Cortex of kidney (tissue), 1 donor: ENCODE measurements at places on chromosomes 3 and 15.

DNA sequence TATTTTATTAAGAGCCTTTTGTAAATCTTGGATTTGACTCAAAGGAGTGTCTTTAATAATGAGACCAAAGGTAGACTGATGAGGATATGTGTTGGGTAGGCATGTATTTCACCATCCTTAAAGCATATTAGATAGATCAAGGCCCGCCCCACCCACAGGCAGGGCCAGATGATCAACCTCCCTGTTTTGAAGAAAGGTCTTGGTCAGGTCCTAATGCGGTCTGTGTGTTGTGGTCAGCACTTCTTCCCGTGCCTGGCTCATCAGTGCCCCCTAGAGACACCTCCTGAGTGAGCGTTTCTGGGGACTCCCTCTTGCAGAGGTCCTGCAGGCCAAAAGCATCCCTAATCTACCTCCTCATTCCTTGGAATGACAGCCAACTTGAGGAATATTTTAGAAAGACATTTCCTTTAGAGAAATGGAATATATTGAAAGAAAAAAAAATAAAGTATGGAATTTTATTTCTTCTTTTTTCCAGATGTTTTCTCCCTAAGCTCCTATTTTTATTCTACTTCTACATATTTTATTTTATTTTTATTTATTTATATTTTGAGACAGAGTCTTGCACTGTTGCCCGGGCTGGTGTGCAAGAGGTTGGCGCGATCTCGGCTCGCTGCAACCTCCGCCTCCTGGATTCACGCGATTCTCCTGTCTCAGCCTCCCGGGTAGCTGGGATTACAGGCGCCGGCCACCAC, 6.0 kb downstream of the TM4SF4 start:
- no peak for DNase-seq

DNA sequence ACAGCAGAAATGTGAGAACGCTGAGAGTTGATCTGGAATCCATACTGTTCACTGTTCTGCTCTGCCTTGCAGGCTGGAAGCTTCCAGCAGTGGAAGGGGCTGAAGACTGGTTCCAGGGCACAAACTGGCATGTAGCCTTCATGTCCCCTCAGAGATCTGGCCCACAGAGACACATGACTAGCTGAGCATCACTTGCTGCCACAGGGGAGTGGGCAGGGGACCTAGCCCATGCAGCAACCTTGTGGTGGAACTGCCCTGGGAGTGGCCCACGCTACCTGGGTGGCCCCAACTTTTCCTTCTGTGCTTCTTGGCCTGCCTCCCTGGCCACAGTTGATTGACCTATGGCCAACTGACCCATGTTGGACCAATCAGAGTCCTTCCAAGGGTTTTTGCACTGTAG, 98.1 kb downstream of the TPRA1 start:
- DNase-seq: no peak

- DNase-seq: no peak
Measured at GRCh38 chr15:36499412-36500389, 79.7 kb upstream of the CDIN1 start.

GRCh38 chr3:191523148-191523547, 62.2 kb downstream of the PYDC2 start:
- DNase-seq: no peak

- DNase-seq: no peak
Measured at GRCh38 chr3:192212979-192213378, 514.4 kb downstream of the FGF12 start.

DNA sequence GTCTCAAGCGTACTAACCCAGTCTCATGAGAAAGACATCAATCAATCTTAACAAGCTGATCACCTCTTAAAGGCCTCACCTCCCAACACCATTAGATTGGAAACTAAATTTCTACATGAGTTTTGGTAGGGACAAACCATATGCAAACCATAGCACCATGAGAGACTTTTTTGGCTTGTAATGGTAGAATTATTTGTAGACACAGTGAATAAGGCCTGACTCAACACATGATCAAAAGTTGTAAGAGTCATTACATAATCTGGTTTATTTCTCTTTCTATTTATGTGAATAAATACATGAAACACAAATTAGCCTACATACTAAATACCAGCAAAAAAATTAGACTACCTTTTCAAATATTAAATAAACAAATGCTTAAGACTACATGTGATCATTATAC, 183.3 kb upstream of the EPHA6 start:
- DNase-seq: no peak

GRCh38 chr15:85759376-85759775, 35.3 kb downstream of the KLHL25 start:
- no peak for DNase-seq

GRCh38 chr3:184409331-184409926, 29.6 kb downstream of the CHRD start:
- DNase-seq: no peak

DNA sequence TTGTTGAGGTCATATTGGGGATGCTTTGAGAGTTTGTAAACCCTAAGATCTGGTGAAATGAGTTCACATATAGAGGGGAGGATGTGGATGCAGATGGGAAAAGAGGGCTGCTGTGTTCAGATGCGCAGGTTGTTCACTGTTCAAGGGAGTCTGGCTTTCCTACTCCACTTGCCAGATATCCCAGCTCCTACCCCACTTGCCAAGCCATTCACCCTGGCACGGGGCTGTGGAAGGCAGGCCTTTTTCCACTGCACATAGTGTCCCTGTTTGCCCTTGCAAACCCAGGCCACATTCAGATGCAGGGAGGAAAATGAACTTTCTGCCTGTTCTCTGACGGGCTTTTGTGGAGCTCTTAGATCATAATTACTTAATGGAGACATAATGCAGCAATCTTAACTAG, 29.0 kb downstream of the CRABP1 start:
- no peak for DNase-seq

DNA sequence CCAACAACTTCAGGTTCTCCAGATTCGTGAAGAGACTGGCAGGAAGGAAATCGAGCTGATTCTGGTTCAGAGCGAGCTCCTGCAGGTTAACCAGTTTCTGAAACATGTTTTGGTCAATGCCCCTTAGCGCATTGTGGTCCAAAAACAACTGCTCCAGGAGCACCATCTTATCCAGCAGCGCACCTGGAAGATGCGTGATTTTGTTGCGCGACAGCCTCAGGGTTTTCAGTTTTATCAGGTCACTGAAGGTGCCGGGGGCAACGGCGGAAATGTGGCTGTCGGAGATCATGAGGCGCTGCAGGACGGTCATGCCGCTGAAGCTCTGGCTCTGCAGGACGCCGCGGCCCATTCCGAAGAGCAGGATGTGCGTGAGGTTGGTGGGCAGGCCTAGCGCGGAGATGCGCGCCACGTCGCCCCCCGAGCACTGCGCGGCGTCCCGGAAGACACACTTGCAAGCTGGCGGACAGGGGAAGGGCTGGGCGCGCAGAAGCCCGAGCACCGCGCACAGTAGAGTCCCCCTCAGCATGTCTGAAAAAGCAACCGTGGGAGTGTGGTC, 1.2 kb downstream of the GP5 start:
- no peak for DNase-seq

GRCh38 chr3:80391573-80391972, 623.8 kb upstream of the ROBO1 start:
- no peak for DNase-seq

GRCh38 chr3:8777201-8777977, 8.0 kb upstream of the OXTR start:
- DNase-seq: no peak
